Parietal lobe (tissue), 2 donors: ENCODE measurements at places on chromosomes 16 and 17. TPM values are rescaled to one million over a fixed set of nuclear protein-coding genes. Genes with fewer than 3 reads are reported as not detected.

Gene NEUROD2
- 116 TPM for total RNA-seq

Gene HES7
- 1.9 TPM for total RNA-seq

Gene ZNF750
- total RNA-seq: not detected

Gene KRTAP4-3
- not detected for total RNA-seq

Gene KCNJ12
- 0.63 TPM for total RNA-seq

Gene TLCD3B
- 24.4 TPM for total RNA-seq

Gene PRCD
- total RNA-seq: 0.94 TPM

Gene DNAH2
- total RNA-seq: 2.2 TPM

Gene GPR142
- total RNA-seq: not detected

Gene NRN1L
- total RNA-seq: not detected

Gene TM4SF5
- not detected for total RNA-seq

Gene SLC16A13
- total RNA-seq: 0.31 TPM
